Mesenchymal stem cell (in vitro differentiated cells and primary cell): ENCODE measurements at places on chromosomes 6 and 20.

- H3K27ac ChIP-seq: no peak overlapping the region
- peaks cover 4% of the 10 kb centered on the region for H3K36me3 ChIP-seq
- H3K4me1 ChIP-seq: peaks cover 3% of the 10 kb centered on the region
- no peak overlapping the region for H3K4me3 ChIP-seq
Measured at GRCh38 chr6:18187701-18188100, 32.5 kb downstream of the KDM1B start.

DNA sequence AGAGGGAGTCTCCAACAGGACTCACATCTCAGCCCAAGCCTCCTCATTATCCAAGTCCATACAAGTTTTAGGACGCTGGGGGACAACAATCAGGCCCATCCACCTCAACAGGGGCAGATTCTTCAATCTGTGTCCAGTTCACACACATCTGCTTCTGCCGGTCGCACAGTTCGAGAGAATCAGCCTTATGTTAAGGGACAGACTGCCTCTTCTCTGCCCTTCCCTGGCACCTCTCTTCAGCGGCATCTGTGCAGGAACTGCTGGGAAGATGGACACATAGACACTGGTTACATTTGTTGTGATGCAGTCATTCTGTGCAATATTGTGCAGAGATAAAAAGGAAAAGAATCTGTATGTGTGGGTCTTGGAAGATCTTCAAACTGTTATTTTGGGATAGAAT lies 21.0 kb downstream of the ULBP1 start:
- H3K27ac ChIP-seq: no peak overlapping the region
- no peak overlapping the region for H3K4me3 ChIP-seq
- H3K4me1 ChIP-seq: no peaks in the 10 kb centered on the region
- DNase-seq: no peak
- H3K36me3 ChIP-seq: no peaks in the 10 kb centered on the region

GRCh38 chr6:118218156-118218555 lies 311.1 kb downstream of the SLC35F1 start:
- no peak overlapping the region for H3K4me3 ChIP-seq
- no peaks in the 10 kb centered on the region for H3K27me3 ChIP-seq
- no peak overlapping the region for H3K27ac ChIP-seq

DNA sequence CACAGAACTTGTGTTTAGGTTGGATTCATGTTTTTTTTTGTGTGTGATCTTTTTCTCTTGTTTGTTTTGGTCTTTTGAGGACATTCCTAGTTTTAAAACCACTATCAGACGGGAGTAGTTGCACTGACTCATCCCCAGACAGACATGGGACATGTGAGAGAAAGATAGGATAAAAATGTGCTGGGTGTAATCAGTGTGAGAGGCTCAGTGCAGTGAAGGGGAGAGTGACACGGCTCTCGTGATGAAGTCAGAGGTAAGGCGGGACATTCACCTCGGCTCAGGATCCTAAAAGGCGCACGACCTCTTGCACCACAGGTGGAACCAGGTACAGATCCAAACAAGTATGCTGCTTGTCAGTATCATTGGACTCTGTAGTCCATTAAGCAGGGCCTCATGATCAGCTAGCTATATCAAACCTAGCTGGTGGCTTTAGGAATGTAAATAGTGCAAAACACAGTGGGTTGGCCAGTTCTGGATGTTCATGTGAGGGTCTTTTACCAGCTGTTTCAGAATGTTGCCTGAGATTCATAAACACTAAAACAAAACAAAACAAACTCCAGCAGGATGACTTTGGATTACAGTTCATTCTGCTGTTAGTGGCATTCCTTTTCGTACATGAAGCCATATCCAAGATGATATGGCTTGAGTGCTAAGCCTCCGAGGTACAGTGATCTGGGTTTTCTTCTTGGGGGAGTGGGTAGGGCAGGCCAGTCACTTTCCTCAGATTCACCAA lies 18.0 kb downstream of the FOXO3 start:
- peaks cover 19% of the 10 kb centered on the region for H3K4me1 ChIP-seq
- DNase-seq: peak; percentile 86
- no peak overlapping the region for H3K4me3 ChIP-seq
- H3K27ac ChIP-seq: peak overlapping the region; percentile 17

GRCh38 chr6:42519779-42520178 lies 44.0 kb upstream of the UBR2 start:
- no peak overlapping the region for H3K4me3 ChIP-seq
- H3K27ac ChIP-seq: no peak overlapping the region
- no peak for DNase-seq

DNA sequence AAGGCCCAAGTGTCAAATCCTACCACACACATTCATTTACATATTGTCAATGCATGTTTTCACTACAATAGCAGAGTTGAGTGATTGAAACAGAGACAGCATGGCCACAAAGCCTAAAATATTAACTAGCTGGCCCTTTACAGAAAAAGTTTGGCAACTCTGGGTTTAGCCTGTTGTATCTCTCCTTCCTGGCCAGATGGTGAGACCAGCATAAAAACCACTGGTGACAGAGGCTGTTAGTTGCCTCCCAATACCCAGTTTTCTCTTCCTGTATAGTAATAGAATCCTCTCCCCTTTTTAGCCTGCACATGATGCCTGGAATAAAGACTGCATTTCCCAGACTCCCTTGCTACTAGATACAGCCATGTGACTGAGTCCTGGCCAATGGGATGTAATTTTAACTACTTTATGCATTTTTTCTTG lies 100.0 kb upstream of the TAB2 start:
- H3K4me3 ChIP-seq: no peak overlapping the region
- DNase-seq: no peak
- no peak overlapping the region for H3K27ac ChIP-seq
- H3K36me3 ChIP-seq: no peaks in the 10 kb centered on the region

GRCh38 chr20:37807471-37808232 lies 95.3 kb upstream of the VSTM2L start:
- H3K27ac ChIP-seq: no peak overlapping the region
- no peaks in the 10 kb centered on the region for H3K27me3 ChIP-seq
- H3K4me3 ChIP-seq: no peak overlapping the region

- DNase-seq: no peak
- no peaks in the 10 kb centered on the region for H3K27me3 ChIP-seq
- no peak overlapping the region for H3K4me3 ChIP-seq
- H3K4me1 ChIP-seq: peaks cover 36% of the 10 kb centered on the region
Measured at GRCh38 chr20:50310673-50311051, 120.0 kb downstream of the CEBPB start.

GRCh38 chr20:10423735-10424134 lies 10.3 kb downstream of the MKKS start:
- peaks cover 4% of the 10 kb centered on the region for H3K36me3 ChIP-seq
- no peak for DNase-seq
- no peaks in the 10 kb centered on the region for H3K27me3 ChIP-seq
- H3K4me3 ChIP-seq: no peak overlapping the region

DNA sequence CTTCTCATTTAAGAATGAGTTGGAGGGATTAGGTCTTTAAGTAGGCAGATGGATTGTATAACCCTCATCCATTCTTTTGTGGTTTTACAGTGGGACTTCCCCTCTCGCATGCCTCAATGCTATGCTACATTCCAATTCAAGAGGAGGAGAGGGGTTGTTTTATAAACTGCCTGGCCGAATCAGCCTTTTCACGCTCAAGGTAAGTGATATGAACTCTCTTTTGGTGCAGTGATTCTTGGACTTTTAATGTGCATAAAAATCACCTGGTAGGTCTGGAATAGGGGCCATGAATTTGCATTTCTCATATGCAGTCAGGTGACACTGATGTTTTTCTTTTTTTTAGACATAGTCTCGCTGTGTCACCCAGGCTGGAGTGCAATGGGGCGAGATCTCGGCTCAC lies 10.8 kb downstream of the ASXL1 start:
- no peak overlapping the region for H3K4me3 ChIP-seq
- H3K27ac ChIP-seq: peak overlapping the region; percentile 2
- DNase-seq: peak; percentile 71
- peaks cover 7% of the 10 kb centered on the region for H3K4me1 ChIP-seq
- H3K36me3 ChIP-seq: peaks cover 48% of the 10 kb centered on the region
- no peaks in the 10 kb centered on the region for H3K27me3 ChIP-seq

DNA sequence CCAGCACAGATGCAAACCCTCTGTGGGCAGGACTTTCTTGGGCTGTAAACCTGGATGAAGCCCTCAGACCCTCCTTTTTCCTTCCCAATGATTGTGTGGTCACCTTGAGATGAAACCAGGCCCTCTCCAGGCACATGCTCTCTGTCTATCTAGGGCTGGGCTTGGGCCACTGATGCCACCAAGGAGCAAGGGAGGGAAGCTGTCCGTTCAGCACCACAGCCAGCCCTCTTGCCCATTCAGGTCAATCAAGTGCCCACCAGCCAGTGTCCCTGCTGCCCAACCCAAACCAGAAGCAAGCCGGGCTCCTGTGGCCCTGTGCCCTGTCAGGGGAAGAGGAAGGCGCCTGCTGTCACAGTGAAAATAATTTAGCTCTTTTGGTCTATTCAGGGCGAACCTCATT lies 8.0 kb downstream of the STMN3 start:
- no peak for DNase-seq
- peaks cover 17% of the 10 kb centered on the region for H3K36me3 ChIP-seq
- no peak overlapping the region for H3K27ac ChIP-seq
- no peak overlapping the region for H3K4me3 ChIP-seq
- peaks cover 19% of the 10 kb centered on the region for H3K4me1 ChIP-seq
